ENCODE measurements at places on chromosomes 3 and 15. TPM values are rescaled to one million over a fixed set of nuclear protein-coding genes. Genes with fewer than 3 reads are reported as not detected.

DNA sequence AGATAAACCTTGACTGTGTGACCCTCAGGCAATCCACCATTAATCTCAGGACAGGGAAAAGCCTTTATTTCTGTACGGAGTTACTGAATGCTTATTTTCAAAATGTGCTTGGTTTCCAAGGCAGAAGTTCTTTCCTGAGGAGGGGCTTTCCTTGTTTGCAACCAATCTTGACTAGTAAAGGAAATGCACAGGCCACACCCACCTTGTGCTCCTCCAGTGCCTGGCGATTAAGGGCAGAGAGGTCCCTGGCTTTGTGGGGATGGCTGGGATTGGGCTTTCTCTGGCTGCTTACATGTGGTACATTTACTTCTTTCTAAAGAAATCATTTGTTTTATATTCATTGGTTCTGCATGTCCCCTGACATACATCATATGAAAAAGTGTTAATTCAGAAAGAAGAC is 47.8 kb downstream of the ZNF621 start:
- no peak for DNase-seq

- no peak for DNase-seq
Observed at GRCh38 chr3:189773056-189773455, 141.9 kb downstream of the TP63 start.

DNA sequence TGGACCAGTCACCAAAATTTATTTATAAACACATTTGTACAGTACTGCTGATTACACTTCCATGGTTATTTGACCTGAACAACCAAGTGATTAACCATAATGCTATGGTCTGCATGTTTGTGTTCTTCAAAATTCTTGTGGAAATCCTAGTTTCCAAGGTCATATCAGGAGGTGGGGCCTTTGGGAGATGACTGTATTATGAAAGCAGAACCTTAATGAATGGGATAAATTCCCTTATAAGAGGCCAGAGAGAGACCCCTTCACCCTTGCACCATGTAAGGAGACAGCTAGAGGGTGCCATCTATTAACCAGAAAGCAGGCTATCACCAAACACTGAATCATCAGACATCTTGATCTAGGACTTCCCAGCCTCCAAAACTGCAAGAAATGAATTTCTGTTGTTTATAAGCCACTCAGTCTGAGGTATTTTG is 1.9 kb downstream of the SCAPER start:
- no peak for DNase-seq

Gene MUSTN1
- total RNA-seq = 6.8 TPM

Gene FBXL2
- 1.1 TPM for total RNA-seq

Gene C3orf20
- 0.35 TPM for total RNA-seq

Gene CLRN1
- not detected for total RNA-seq
